ENCODE measurements at places on chromosomes 12 and 14.

DNA sequence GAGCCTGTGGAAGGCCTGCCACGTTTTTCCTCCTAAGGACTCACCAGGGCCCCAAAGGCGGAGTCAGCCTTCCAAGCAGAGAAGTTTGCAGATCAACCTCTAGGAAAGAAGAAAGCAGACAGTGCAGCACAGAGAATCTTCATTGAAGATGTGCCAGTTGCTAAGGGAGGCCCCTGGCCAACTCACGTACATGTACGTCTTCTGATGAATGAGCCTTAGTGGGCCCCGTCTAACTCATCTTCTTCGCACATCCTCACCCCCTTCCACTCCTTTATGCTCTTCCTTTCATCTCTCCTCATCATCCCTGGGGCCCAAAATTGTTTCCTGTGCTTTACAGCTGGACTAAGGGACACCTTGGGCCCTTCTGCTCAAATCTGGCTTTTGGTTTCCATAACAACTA is 703.0 kb upstream of the TBX3 start:
- no peak for DNase-seq

DNA sequence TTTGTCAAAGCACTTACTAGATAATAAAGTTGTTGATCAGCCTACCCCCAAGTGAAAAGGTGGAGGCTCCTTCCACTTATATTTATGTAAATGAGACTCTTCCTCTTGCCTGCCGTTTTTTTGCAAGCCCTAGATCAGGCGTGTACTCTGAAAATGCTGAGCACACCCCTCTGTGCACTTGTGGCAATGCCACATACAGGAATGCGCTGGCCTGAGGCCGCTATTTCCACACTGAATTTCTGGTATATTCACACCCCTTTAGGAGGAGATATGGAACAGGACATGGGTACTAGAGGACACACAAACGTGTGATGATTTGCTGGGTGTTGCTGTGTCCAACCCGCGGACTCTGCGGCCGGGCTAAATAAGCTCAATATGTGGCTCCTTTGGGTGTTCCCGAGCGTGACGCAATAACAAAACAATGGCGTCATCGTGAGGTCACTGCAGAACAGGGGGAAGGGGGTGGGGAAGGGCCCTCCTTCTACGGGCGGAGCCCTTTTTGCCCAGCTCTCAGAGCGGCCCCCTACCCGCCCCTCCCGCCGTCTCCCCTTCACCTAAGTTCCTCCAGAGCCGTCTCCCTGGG is 554 bp upstream of the TSPAN31 start:
- no peak for DNase-seq

GRCh38 chr14:59787045-59787674 is 83.4 kb downstream of the RTN1 start:
- DNase-seq, result no peak

- DNase-seq, result no peak
Observed at GRCh38 chr14:61965030-61965745, 203.0 kb downstream of the SNAPC1 start.

DNA sequence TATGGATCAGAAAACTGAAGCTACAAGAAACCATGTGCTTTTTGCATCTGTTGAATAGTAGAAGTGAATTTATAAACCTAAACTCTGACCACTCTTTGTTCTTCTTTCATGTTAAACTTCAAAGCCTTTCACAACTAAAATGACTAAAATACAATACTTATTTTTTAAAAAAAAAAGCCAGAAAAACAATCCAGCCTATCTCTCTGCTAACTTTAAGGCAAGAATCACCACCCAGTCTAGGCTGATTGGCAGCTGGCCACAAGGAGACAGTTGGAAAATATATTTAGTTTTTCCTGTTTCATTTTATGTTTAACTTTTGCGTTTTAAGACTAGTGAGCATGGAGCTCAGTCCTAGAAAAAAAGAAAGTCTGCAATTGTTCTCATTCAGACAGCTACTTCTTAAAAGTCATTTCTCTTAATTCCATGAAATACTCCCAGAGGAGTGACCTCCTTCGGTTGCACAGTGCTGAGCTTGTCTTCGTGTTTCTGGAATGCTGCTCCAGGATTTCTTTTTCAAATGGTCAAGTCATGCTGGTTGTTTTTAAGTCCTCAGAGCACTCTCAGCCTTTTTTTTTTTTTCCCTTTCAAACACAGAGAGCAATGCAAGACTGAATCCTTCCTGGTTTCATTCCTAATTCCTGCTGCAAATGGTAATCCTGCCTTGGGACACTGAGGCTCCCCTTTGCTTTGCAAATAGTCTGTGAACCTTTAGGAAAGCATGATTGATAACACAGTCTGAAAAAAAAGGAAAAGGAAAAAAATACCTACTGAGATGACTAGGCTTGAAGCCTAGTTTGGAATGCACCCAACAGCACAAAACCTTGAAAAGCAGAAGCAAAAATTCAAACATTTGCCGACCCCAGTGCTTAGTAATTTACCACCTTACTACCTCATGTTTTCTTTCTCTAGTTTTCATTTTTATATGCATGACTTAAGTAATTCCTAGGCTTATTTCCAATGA is 233.3 kb upstream of the DAAM1 start:
- no peak for DNase-seq

DNA sequence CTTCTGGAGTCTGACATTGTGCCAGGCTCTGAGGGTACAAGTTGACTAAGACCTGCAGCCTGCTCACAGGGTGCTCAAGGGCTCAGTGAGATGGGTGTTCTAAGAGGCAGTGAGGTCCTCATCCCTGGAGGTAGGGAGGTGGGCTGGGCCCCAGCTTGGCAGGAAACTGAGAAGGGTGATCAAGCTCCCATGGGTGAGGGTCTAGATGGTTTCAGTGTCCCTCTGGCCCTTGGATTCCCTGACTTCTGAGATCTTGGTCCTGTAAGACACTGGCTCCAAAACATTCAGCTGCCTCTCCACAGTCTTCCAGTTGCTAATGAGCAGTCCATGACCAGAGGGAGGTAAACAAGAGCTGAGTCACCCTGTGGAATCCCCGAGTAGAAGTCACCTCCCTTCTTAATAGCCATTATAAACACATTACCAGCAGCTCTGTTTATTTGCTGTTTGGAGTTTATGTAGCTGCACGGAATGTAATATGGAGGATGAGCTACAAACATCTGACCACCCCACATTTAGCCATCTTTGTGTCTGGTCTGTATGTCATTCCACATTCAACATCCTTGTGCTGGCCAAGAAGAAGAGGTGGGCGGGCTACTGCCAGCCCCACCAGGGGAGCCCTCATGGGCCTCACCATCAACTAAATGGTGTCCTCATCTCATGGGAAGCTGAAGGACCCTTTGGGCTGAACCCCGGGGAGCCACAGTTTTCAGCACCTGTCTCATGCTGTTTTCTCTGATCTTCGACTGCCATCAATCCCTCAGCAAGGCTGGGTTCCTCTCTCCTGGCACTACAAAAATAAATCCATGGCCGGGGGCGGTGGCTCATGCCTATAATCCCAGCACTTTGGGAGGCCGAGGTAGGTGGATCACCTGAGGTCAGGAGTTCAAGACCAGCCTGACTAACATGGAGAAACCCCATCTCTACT is 37.2 kb upstream of the BDKRB2 start:
- DNase-seq, result no peak

DNA sequence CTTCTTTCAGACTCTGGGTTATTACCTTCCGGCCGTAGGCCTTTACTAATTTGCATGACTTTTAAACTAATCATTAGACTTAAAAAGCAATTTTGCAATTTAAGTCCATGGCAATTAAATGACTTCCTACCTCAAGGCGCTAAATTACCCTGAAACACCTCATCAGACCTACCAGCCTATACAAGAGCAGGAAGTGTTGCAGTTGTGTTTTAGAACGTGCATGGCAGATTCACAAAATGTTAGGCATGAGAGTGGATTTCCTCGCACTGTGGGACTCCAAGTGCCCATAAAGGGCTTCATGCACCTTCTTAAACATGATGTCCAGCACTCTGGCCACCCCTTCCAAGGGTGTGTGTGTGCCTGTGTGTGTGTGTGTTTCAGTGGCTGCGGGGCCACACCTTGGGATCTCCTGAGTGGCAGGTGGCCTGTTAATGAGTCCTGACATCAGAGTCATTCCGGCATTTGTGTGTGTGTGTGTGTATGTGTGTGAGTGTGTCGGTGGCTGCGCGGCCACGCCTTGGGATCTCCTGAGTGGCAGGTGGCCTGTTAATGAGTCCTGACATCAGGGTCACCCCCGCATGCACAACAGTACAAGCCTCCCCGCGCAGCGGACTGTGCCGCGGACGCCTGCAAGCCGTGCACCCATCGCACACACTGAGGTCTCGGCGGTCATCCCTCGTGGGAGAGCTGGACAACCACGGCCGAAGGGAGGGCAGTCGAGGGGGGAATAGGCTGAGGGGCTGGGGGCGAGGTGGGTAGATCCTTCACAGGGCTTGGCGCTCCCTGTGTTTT is 900 bp downstream of the C2CD5 start:
- peak; percentile 13 for DNase-seq

DNA sequence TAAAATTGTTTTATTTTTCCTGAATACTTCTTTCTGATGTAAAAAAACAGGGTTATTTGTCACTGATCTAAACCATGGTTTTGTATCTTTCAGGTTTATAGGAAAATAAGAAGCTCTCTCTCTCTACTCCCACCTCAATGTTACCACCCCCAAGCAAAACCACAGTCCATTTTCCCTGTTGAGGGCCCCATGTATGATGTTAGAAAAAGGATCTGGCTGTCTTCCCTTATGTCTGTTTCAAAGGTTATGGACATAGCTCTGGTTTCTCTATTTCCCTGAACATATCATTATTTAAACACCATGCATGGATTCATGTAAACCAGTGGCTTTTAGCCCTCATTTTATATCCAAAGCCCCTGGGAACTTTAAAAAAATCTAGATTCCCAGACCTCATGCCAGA is 649.0 kb upstream of the TBX3 start:
- DNase-seq, result no peak

DNA sequence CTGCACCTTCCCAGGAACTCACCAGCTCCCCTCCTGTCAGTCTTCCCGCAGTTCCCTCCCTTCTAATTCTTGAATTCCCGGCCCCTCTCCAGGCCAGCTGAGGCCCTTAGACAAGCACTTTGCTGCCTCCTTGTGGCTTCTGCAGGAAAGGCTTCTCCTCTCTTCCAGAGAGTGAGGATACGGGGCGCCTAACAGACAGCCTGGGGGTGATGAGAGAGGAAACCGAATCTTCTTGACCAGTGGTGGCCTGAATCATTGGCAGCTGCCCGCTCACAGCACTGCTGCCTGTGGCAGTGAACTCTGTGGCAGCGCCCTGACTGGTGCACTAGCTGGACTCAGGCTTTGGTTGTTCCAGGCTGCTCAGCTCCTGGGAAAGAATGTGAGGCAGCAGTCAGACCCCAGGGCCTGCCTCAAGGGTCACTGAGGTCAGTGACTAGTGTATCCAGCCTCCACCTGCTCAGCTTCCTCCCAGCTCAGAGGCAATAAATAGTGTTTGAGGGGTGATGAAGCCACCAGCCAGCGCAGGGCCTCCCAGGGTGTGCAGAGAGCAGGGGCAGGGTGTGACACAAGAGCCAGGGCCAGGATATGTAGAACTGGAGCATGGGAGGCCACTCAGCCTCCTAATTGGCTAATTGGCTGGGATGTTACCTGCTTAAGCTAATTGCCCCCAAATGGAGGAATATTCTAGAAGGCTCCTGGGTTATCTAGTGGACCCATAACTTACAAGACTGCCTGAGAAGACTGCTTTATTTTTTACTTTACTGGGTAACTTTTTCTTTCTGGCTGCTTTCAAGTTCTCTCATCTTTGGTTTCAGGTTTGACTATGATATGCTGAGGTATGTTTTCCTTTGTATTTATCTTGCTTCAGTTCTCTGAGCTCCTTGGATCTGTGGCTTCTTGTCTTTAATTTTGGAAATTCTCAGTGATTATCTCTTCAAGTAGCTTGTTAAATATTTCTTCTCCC is 12.9 kb upstream of the MCRS1 start:
- DNase-seq, result no peak

DNA sequence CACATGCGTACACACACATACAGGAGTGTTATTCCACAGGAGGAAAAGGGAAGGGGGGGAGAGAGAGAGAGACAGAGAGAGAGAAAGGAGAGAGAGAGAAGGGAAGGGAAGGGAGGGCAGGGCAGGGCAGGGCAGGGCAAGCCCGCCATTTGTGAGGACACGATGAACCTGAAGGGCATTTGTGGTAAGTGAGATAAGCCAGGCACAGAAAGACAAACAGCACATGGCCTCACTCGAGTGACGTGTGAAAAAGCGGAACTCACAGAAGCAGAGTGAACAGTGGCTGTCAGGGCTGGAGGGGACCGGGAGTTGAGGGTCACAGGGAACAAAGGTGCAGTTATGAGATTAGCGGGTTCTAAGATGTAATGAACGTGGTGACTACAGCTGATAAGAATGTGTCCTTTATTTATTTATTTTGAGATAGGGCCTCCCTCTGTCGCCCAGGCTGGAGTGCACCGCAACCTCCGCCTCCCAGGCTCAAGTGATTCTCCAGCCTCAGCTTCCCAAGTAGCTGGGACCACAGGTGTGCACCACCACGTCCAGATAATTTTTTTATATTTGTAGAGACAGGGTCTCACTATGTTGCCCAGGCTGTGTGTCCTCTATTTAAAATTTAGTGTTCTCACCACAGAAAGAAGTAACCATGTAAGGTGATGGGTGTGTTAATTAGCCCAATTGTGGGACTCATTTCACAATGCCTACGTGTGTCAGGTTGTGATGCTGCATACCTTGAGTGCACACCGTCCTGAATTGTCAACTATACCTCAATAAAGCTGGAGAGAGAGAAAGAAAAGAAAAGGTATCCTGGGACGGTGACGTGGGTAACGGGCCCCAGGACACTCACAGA is 18.7 kb upstream of the FBRSL1 start:
- DNase-seq, result no peak

DNA sequence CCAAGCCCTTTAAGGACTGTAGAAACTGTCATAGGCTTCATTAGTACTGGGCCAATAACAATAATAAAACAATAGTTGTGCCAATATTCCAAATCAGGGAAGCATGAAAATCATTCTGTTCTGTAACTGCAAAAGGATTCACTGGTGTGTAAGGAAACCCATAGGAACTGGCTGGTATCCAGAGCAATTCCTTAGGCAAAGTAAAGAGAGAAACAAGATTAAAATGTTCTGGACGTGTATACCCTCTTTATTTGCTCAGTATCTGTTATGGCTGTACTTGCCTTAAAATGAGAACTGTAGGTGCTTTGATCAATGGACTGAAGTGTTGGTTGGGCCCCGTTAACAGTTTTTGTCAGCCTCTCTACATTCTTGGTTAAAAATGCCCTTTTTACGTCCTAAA is 72.4 kb upstream of the STAC3 start:
- no peak for DNase-seq

GRCh38 chr12:113119980-113120669 is 15.4 kb downstream of the RASAL1 start:
- no peak for DNase-seq

GRCh38 chr12:32567296-32567674 is 111.8 kb upstream of the DNM1L start:
- no peak for DNase-seq

GRCh38 chr12:55929306-55929791 is 1.6 kb upstream of the DGKA start:
- peak; percentile 44 for DNase-seq

DNA sequence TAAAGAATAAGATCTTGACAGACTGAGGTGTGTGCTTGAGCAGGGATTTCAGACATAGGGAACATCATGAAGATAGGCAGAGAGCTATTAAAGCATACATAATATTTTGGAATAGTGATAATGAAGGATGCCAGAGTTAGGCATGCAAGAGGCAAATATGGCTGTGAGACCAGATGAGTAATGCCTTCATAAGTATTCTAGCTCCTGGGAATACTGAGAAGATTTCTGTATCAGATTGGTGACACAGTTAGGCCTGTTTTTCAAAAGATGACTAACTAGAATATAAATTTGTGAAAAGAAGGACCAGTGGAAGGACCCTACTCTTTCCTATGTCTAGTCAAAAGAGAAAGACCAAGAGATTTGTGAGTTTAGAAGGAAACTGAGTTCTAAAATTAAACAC is 108.8 kb downstream of the TXNDC16 start:
- DNase-seq, result no peak

Measured in stimulated activated CD8-positive, alpha-beta memory T cell treated with anti-CD3 and anti-CD28 coated beads, Interleukin-15, amount 100 ng/mL, for 24 hours (primary cell).